ENCODE measurements at places on chromosomes 6 and 20. TPM values are rescaled to one million over a fixed set of nuclear protein-coding genes. Genes with fewer than 3 reads are reported as not detected.

DNA sequence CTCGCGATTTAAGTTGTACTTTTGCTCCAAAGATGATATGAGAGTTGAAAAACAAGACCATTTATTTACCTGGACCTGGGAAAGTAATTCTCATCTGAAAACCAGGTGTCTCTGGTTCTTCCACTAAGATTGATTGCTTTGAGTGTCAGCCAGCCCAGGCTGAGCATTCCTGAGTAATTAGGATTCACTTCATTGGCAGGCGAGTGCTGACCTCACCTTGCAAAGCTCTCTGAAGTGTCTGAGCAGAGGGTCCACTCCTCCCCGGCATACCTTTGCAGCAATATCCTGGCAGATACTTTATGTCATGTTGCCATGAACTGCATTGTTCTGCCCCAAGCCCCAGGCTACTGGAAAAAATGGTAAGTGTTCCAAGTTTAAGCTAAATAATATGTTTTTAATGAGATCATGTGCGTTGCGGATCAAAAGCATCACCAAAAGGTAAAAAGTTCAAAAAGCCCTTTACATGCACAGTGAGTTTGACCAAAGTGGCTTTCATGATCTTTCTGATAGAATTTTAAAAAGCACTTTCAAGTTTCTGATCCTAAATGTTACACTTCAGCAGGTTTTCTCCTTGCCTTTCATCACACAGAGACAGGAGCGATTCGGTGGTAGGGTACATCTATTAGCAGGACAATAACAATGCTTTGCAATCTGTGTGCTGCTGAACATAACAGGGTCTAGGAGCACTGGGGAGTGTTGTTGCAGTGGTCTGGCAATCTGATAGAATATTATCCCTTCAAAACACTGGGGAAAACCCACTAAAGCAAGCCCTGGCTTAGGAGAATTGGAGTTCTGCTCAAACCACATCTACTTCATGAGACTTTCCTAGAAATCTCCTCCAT, 127.8 kb upstream of the EEF1E1 start:
- DNase-seq, result no peak

GRCh38 chr6:81241126-81242041, 511.1 kb downstream of the TENT5A start:
- DNase-seq, result no peak

DNA sequence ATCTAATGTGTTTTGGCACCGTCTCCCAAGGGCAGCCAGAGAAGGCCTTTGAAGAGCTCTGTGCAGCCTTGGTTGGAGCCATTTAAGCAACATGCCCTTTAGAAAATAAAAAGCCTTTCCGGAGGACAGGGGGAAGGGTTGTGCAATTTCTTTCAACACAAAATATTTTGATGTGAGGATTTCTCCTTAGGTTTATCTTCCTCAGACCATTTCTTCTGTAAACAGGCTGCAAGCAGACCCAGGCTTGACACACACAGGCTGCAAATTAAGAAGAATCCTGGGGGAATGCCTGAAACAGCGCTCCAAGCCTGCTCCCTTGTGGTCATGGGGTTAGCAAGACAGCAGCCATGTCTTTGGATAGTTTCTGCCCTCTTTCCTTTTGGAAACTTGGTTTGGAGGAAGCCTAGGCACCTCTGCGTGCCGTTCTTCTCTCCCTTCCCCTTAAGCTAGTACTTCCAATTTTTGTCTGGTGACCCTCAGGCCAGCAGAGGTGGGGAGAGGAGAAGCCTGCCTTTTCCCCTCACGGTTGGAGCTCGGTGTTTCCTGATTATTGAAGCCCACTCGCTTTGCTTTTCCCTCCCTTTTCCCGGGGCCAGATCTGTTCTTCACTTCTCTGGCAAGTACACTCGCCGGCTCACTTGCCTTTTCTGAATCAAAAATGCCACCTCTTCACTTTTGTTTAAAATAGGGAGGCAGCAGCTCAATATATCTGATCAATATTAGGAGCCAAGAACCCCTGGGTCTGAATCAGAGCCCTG, 39.6 kb upstream of the NOX3 start:
- DNase-seq, result no peak

GRCh38 chr20:9258901-9259300, 190.0 kb downstream of the PLCB4 start:
- DNase-seq, result no peak

GRCh38 chr6:152401978-152402377, 235.2 kb downstream of the SYNE1 start:
- no peak for DNase-seq

DNA sequence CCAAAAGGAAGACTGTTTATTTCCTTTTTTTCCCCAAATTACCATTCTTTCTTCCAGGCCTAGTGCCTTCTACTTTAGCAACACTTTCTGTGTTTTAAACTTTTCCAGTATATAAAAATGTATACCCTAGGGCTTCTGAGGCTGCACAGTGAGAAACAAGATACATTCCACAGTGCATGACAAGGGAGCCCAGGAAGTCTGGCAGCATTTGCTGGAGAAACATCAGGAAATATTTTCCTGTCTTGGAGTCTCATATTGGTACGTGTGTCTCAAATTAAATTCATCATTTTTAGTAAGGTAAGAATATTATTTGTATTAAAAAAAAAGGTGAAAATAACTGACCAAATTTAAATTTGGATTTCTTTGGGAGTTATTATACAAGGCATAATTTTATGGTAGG, 662.6 kb downstream of the RFPL4B start:
- no peak for DNase-seq

GRCh38 chr6:115976321-115976870, 84.3 kb downstream of the FRK start:
- DNase-seq, result no peak

GRCh38 chr6:134849920-134850447, 99.9 kb downstream of the ALDH8A1 start:
- no peak for DNase-seq

GRCh38 chr20:51473256-51473655, 69.3 kb downstream of the NFATC2 start:
- no peak for DNase-seq

DNA sequence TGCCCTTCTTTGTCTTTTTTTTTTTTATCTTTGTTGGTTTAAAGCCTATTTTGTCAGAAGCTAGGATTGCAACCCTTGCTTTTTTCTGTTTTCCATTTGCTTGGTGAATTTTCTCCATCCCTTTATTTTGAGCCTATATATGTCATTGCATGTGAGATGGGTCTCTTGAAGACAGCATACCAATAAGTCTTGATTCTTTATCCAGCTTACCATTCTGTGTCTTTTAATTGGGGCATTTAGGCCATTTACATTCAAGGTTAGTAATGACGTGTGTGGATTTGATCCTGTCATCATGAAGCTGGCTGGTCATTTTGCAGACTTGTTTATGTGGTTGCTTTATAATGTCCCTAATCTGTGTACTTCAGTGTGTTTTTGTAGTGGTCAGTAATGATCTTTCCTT, 9.5 kb upstream of the TSPYL4 start:
- no peak for DNase-seq

GRCh38 chr20:14337400-14338171, at the start of gene FLRT3:
Gene FLRT3, minus strand, starts transcription at chr20:14337612. Its CDS starts 10,106 bp downstream, at chr20:14327506.
- DNase-seq, result peak; percentile 86

- DNase-seq, result no peak
These were observed 21.1 kb downstream of the RTN4IP1 start for GRCh38 chr6:106608080-106608668.

- DNase-seq, result no peak
These were observed 699.6 kb downstream of the PHF3 start for GRCh38 chr6:64335195-64335594.

DNA sequence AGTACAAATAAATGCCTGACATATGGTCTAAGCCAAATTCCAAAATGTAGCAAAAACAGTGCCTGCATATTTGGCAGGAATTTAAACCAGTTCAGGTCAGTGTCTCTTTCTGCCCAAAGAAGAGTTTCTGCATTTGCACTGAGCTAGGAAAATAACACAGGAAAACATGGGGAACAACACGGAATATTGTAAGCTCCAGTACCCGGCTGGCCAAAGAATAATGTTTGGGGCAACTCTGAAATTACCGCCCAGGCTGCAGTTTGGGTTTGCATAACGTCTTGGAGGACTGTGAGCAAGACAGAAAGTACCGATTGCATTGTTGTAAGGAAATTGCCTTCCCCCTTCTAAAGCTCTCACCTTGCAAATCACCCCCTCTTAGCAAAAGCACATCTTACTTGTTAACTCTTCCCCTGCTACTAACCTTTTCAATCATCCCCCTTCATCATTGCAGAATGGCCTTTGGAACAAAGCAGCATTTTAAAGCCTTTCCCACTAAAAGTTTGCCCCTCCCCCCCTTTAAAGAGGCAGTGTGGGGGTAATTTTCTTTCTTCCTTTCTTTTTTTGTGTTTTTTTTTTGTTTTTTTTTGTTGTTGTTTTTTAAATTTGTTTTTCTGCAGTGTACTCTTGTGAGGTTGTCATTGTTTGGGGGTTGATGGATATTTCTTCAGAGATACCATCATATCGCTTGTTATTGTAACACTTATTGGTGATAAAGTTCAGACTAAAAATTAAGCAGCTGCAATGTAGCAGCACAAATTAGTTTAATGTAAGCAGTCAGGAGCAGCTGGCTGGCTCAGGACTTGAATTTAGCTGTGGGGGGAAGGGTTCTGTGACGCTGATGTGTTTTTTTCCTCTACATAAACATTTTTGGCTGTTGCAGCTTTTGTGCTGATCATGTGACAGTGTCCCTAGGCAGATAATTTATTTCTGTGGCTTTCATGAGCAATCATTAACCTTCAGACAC, 100.0 kb upstream of the CITED2 start:
- DNase-seq, result no peak

DNA sequence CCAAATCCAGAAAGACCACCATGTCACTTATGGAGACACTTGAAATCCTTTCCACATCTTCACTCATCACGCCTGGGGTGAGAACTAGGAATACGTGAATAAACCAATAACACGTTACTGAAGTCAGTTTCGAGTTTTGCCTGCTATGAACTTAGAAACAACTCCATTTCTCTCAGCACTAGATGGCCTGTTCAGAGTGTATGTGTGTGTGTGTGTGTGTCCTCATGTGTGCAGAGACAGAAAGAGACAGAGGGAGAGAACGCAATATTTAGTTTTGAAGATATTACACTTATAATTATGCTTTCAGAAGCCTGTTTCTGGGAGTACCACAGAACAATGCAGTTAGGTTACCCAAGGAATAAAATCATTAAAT, 81.2 kb upstream of the CCN6 start:
- no peak for DNase-seq

- peak; percentile 51 for DNase-seq
These were observed 65.4 kb downstream of the GPR6 start for GRCh38 chr6:110043366-110043994.

DNA sequence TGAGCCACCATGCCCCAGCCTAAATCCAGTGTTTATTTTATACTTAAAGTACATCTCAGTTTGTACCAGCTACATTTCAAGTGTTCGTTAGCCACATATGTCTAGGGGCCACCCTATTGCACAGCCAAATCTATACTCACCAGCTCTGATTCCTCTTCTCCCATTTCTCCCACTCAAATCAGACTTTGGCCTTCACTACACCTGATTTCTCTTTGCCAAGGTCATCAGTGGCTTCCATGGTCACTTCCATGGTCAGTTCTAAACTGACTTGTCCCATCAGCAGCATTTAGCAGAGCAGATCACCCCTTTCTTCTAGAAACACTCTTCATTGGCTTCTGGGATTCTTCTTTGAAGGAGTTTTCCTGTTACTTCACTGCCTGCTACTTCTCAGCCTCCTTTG, 14.1 kb downstream of the GHRH start:
- DNase-seq, result no peak

DNA sequence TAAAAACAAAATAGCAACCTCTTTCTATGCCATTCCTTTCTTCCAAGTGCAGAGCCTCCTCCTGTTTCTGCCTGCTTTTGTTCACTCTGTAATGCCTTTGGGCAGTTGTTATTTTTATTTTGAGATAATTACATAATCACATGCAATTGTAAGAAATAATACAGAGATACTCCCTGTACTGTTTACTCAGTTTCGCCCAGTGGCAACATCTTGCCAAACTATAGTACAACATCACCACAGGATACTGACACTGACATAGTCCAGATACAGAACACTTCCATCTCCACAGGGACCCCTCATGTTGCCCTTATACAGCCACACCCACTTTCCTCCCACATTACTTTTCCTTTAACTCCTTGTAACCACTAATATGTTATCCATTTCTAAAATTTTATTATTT, 59.7 kb downstream of the BANF2 start:
- no peak for DNase-seq

NRSN1 gene
- not detected for total RNA-seq

RAET1G gene
- 0.55 TPM for total RNA-seq

ULBP2 gene
- total RNA-seq, result 2.1 TPM

TRMT11 gene
- 21.1 TPM for total RNA-seq

C6orf132 gene
- total RNA-seq, result 4.3 TPM

EYA4 gene
- total RNA-seq, result 0.78 TPM

SDC4 gene
- total RNA-seq, result 31.5 TPM

Data from osteocyte (in vitro differentiated cells).